ENCODE measurements at places on chromosomes 3 and 15.
A peak's percentile ranks its signal among the peaks of the same experiment; 100 is the strongest.

DNA sequence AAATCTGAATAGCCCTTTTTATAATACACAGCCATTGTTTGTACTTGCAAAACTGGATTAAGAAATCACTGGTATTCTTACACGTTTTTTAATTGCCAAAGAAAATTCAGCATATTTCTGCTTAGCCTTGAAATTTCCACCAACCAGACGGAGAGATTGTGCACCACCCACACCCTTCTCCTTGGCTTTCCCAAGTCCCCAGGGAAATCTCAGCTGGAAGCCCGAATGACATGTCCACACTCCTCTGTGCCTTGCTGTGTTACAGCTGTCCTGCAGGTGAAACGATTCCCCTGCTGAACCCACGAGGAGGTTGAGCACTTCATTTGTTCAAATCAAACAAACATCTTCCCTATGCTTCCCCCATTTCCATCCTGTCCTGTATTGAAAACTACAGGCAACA lies 49.6 kb upstream of the PPARG start:
- DNase-seq = no peak

DNA sequence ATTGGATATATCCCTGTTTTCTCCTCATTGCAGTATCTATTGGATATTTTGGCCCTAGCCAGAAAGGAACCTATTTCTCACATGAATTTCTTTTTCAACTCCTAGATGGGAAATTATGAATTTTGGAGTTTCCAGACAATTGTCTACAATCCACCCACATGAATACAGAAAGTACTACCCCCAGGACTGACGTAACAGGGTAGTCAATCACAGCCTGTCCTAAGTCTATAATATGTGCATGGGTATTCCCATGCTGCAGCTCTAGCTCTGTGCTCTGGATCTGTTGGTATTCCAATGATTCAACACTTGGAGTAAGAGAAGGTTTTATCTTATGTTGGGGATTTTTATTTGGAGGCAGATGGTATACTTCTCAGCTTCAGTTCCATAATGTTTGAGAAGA lies 393.1 kb upstream of the ARRDC4 start:
- DNase-seq = no peak

DNA sequence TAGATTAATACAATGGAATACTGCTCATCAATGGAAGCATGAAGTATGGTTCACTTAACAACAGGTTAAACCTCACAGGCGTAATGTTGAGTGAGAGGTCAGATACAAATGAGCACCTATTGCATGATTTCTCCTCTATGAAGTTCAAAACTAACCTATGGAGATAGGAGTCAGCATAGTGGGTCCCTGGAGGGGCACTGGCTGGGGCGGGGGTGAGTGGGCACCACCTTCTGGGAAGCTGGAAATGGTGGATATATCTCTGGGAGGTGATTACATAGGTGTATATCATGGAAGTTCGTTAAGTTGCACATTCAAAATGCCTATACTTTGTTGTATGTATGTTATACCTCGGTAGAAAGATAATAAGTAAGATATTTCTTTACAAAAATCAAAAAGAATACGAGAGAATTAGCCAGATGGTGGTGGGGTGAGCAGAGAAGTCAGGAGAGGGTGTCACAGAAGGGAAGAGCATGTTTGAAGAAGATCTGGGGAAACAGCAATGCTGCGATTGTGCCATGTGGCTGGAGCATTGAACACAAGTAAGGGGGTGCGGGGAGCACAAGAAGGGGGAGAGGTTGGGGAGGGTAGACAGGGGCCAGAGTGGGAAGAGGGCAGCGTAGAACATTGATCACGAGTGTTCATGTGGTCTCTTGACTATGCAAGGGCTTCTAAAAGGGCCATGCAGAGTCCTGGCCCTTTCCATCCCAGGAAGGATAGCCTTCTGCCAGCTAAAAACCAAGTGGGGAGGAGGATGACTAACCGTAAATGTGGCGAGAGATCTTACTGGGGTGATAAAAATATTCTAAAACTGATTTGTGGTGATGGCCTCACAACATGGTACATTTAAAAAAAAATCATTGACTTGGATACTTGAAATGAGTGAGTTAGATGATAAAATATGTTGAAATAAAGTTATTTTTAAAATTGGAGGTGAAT lies 30.2 kb downstream of the ITGA11 start:
- DNase-seq = peak; percentile 39

- no peak for DNase-seq
Measured at GRCh38 chr3:3587647-3587972, 211.6 kb upstream of the LRRN1 start.

DNA sequence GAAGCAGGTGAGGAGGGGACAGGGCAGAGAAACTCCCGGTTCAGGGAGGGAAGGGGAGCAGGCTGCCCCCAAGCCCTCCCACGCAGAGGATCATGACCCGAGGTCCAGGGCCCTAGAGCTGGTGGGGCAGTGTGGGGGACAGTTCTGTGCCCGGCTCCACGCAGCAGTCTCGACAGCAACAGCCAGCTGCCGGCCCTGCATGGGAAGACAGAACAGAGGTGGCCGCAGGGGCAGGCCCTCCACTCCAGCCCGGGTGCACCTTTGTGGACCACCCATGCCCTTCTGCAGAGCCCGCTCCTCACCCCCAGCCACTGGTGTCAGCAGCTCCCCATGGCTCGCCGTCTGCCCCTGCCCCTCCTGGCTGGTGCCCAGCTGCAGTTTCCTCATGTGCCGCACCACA lies 7.7 kb downstream of the OGG1 start:
- DNase-seq = no peak
